Stimulated activated CD4-positive, alpha-beta T cell treated with anti-CD3 and anti-CD28 coated beads, Interleukin-4, amount 100 ng/mL, for 24 hours (primary cell): ENCODE measurements at places on chromosomes 12 and 14.

- no peak for DNase-seq
These were observed 66.3 kb downstream of the TRHDE start for GRCh38 chr12:72338437-72338836.

DNA sequence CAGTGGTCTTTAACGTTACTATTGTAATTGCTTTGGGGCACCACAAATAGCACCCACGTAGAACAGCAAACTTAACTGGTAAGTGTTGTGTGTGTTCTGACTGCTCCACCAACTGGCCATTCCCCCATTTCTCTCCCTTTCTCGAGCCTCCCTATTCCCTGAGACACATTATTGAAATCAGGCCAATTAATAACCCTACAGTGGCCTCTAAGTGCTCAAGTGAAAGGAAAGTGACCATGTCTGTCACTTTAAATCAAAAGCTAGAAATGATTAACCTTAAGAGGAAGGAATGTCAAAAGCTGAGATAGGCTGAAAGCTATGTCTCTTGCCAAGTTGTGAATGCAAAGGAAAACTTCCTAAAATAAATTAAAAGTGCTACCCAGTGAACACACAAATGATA, 22.3 kb downstream of the PPP1R13B start:
- DNase-seq: no peak

DNA sequence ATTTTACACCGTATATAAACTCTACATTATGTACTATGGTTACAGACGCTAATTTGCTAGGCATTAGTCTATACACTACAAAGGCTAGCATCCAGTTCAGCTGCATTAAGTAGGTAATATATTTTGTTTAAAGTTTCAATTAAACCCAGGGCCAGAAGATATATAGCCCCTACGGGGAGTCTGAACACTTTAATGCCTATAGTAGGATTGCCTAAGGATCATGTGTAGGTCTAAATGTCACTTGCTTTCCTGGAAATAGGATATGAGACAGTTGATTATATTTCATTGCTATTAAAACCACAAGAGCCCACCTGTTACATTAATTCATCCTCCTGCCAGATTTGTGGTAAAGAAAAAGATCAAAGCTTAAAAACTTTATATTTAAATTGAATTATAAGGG, 286.9 kb downstream of the TMTC2 start:
- DNase-seq: no peak

DNA sequence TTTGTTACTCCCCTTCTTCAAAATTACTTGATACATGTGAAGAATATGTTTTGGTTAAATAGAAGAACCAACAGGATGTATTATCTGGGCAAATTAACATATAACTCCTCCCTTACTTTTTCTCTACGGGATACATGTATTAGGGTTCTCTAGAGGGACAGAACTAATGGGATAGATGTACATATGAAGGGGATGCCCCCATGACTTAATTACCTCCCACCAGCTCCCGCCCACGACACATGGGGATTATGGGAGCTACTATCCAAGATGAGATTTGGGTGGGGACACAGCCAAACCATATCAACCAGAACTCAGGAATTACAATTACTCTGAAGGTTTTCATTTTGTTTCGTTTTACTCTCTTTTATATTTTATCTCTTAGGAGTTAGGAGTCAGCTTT, 41.3 kb downstream of the VRK1 start:
- no peak for DNase-seq

DNA sequence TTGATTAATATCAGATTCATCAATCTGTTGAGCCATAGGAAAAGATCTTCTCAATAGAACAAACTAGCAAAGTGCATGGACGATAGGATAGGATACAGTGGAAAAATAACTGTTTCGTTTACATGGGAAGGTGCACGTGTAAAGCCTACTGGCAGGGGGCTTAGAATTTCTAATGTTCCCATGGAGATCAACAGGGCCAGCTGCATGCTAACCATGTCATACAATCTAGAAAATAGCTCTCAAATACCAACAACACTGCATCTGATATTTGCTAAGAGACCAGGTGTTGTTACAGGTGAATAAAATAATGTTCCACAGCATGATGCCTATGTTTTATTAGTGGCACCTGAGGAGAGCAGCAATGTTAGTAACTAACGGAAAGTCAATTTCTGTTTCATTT, 72.5 kb downstream of the ACSS3 start:
- no peak for DNase-seq

GRCh38 chr12:93766796-93767523, 89.8 kb downstream of the CRADD start:
- DNase-seq: peak; percentile 44

DNA sequence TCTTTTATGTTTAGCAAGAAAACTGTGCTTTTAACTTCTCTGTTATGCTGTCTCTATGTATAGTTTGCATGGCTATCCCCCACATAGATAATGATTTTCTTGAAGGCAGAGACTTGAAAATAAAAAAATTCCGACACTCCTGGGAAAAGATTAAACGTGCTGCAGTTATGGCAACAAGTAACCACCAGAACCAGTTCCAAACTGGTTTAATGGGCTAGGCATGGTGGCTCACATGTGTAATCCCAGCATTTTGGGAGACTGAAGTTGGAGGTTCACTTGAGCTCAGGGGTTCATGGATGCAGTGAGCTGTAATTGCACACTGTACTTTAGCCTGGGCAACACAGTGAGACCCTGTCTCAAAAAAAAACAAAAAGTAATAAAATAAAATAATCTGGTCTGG, 15.1 kb upstream of the CAPRIN2 start:
- DNase-seq: no peak

DNA sequence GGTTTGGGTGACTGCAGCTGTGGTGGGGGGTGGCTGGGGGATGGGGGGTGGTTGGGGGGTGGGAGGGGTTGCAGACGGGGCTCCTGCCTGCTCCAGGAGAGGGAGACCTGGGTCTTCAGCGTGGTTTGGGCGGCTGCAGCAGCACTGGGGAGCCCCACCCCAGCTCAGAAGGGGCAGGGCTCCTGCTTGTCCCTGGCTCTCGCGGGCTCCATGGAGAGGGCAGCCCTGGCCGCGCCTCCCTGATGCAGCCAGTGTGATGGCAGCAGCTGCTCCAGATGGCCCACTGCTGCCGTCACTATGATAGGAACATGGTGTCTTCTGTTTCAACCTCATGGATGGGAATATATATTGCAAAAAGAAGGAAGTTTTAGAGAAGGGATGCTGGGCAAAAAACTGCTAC, 22.9 kb downstream of the TRHDE start:
- no peak for DNase-seq

- DNase-seq: peak; percentile 30
These were observed 21.1 kb downstream of the TMBIM6 start for GRCh38 chr12:49762468-49762847.

DNA sequence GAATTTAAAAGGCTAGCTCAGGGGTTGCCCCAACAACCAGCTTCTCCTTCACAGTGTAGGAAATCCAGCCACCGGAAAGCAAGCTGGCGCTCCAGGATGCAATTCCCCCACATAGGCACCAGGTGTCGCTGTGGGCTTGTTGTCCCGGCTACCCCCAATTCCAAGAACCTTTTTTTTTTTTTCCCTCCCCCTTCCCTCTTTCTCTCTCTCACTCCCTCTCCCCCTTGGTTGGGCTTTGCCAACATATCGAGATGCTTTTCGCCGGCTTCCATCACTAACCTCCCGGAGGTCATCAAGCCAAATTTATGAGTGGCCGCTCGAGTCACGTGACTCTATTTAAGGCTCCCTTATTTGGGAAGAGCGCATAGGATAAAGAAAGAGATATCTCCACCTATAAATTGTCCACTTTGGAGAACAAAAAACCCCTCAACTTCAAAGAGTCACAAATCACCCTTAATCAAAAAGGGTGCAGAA, at the start of gene HOXC5:
Gene HOXC5, plus strand, starts transcription at position 424 of the 474 bp plus-strand sequence. CDS start 73 bp downstream, outside the sequence.
- DNase-seq: peak; percentile 67

GRCh38 chr12:96698965-96699364, 208.1 kb upstream of the NEDD1 start:
- no peak for DNase-seq

- no peak for DNase-seq
These were observed 96.7 kb upstream of the HSPB8 start for GRCh38 chr12:119082016-119082415.

GRCh38 chr12:51980051-51980808, 26.5 kb upstream of the TAMALIN start:
- DNase-seq: peak; percentile 68

DNA sequence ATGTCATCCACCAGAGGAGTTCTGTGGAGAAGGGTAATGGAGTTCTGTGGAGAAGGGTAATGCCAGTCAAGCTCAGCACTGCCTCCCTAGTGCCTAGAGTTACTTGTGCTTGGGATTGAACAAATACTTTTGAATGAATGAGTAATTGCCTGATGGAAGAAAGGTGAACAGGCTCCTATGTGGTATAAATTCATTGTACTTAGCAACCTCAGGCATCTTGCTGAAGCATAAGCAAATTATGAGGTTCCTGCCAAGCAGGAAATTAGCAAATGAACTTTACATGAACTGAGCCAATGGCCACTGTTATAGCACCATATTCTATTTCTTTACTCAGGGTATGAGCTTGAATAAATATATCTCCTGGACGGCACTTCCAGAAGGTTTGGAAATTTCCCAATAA, 1047.2 kb downstream of the SLC6A15 start:
- no peak for DNase-seq

DNA sequence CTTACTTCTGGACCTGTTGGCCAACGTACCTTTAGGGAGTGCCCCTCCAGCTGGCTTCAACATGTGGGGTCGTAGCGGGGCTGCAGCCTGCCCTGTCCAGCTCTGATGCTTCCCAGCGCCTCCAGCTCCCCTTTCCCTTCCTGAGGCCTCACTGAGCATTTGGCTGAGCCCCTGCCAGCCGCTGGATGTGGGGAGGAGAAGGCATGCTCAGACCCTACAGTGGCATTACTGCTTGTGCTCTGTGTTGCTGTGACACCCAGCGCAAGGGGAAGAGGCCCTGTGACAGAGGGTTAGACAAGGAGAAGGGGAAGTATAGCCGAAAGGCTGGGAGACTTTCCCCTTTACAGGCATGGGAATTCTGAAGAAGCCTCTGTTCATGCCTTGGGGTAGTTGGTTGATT, 145.9 kb downstream of the PRKCH start:
- DNase-seq: no peak

- no peak for DNase-seq
These were observed 33.3 kb upstream of the MSI1 start for GRCh38 chr12:120402217-120402616.
